Activated CD4-positive, alpha-beta memory T cell treated with anti-CD3 and anti-CD28 coated beads for 36 hours (primary cell): ENCODE measurements at places on chromosomes 4 and X.

- DNase-seq = no peak
Measured at GRCh38 chr4:110850461-110851442, 227.9 kb upstream of the PITX2 start.

DNA sequence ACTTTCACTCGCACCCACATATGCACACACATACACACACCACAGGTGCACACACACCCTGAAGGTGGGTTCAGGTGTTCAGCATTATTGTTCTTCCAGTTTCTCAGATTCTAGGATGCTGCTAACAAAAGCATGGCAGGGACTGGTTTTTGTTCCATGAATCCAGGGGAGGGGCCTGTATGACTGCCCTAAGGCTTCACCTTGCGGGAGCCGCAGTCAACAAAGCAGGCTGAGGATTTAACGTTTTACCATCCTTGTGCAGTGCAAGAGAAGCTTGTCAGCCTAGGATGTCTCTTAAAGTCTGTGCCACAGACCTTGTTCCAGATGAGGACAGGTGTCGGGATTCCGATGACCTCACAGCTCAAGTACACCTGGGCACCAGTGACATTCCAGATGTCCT lies 61.8 kb downstream of the POLR2B start:
- DNase-seq = no peak

GRCh38 chr4:42555828-42556227 lies 101.1 kb downstream of the ATP8A1 start:
- no peak for DNase-seq

DNA sequence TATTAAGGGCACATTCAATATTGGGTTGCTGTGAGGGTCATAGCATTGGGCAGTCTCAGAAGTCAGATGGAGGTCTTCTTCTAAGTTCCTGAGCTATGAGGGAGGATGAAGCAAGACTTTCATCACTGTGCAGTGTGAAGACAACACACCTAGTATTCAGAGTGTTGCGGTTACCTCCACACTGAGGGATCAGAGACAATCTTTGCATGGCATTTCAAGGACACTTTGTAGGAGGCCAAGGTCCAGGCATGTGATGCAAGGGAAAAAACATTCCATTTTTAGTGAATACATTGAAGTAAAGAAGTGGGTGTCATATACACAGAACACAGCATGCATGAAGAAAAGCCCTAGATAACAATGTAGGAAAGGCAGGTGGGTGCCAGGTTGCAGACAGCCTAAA lies 481.2 kb upstream of the DIPK2B start:
- DNase-seq = no peak
